Astrocyte of the spinal cord (primary cell): ENCODE measurements at places on chromosomes 4 and X.

DNA sequence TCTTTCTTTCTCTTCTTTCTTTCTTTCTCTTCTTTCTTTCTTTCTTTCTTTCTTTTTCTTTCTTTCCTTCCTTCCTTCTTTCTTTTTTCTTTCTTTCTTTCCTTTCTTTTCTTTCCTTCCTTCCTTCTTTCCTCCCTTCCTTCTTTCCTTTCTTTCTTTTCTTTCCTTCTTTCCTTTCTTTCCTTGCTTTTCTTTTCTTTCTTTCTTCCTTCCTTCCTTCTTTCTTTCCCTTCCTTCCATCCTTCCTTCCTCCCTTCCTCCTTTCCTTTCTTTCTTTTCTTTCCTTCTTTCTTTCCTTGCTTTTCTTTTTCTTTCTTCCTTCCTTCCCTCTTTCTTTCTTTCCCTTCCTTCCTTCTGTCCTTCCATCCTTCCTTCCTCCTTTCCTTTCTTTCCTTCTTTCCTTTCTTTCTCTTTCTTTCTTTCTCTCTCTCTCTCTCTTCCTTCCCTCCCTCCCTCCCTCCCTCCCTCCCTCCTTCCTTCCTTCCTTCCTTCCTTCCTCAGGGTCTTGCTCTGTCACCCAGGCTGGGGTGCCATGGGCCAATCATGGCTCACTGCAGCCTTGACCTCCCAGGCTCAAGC is 13.6 kb upstream of the SPARCL1 start:
- DNase-seq: no peak

- no peak for DNase-seq
Measured at GRCh38 chrX:11967986-11968869, 170.0 kb upstream of the FRMPD4 start.

DNA sequence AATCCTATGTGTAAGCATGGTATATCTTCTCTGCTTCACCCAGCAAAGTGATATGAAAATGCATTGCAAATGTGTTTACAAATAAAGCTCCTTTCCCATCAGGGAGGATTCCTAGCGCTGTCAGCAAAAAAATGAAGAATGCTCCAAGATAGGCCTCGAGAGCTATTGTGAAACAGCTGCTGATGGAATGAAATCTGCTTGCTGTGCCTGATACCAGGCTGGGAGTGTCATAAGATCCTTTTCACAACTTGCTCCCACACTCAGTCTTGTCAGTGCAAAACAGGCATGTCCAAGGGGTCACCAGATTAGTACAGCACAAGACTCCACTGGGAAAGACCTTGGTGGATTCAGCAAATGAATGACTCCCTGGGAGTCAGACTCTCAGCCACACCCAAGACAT is 34.1 kb downstream of the HNRNPH2 start:
- DNase-seq: no peak

- no peak for DNase-seq
Measured at GRCh38 chr4:90799895-90800294, 672.7 kb downstream of the CCSER1 start.

GRCh38 chr4:77817304-77818072 is 1.7 kb downstream of the CNOT6L start:
- no peak for DNase-seq

DNA sequence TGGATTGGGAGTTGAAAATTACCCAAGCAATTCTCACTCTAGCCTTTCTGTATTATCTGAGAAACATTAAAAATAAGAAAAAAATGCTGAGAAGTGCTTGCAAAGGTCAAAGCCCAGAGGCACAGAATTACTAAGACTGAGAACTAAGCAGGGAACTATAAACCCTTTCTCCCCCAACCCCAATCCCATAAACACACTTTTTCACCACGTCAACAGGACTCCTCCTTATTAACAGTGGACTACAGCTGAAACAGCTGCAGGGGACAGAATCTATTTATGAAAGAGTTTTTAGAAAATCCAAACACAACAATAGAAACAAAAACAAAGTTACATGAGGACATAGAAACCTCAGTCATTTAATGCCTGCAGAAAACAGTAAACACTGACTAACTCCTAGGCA is 984.1 kb downstream of the TRAM1L1 start:
- DNase-seq: no peak

DNA sequence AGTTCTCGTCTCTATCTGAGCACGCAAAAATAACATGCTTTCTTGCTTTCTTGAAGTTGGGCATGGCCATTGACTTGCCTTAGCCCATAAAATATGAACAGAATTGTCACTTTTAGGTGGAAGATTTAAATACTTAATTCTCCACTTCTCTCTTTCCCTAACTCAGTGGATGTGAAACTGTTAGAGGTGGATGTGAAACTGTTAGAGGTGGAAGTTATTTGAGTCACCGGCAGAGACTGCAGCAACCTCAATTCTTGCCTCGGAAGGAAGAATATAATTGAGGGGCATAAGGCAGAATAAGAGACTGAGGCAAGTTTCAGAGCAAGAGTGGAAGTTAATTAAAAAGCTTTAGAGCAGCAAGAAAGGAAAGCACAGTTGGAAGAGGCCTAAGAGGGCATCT is 2.8 kb upstream of the PARM1 start:
- no peak for DNase-seq

- DNase-seq: no peak
Measured at GRCh38 chr4:69147334-69147733, 51.1 kb downstream of the UGT2B7 start.
